ENCODE measurements at places on chromosomes 5 and 9. TPM values are rescaled to one million over a fixed set of nuclear protein-coding genes. Genes with fewer than 3 reads are reported as not detected.

GRK6 gene
- total RNA-seq = 20.2 TPM

SARDH gene
- total RNA-seq = 1.4 TPM

- DNase-seq = peak; percentile 73
These were observed at the start of the genes NLN and SGTB for GRCh38 chr5:65721720-65722574. TSS of gene NLN (plus strand) at chr5:65722205. CDS start at chr5:65722374, 169 bp downstream. TSS of gene SGTB (minus strand) at chr5:65722109. CDS start at chr5:65720807, 1,302 bp downstream.

GRCh38 chr5:68194386-68194785 is 21.2 kb upstream of the PIK3R1 start:
- no peak for DNase-seq

- no peak for DNase-seq
These were observed 34.2 kb downstream of the CDC14B start for GRCh38 chr9:96585426-96585825.

COL23A1 gene
- not detected for total RNA-seq

- DNase-seq = no peak
These were observed 19.5 kb downstream of the PCDHGC5 start for GRCh38 chr5:141508440-141508797.

SPAG8 gene
- total RNA-seq = 0.86 TPM

DNA sequence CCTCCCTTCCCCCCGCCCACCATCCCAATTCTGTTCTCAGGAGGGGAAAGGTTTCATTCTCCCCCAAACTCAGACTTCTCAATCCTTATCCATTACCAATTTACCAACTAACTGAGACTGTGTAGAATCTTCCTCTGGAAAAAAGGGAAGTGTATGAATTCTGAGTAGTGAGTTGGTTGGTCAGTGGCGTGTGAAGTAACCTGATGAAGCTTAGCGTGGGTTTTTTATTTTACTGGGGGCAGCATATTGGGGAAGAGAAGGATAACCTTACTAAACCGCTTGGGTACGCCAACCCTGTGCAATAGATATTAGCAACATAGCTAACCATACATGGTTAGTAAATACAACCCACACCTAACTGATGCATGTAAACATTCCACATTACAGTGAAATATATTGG is 1.1 kb upstream of the DNAJC21 start:
- no peak for DNase-seq

DNA sequence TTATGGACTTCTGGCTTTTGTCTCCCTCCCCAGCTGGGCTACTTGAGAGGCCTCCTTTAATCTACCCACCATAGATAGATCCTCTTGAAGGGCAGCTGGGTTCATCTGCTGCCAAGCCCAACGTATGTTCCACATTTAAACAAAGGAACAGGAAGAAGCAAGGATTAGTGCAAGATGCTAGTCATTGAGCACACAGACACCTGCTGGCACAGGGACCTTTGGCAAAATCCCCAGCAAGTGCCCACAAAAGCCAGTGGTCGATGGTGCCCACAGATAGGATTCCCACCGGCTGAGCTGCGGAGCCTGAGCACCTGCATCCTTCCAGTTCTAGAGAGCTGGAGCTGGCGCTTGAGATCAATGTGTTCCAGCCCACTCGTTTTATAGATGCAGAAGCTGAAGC is 57.7 kb upstream of the SHB start:
- no peak for DNase-seq

- no peak for DNase-seq
These were observed 42.0 kb downstream of the VLDLR start for GRCh38 chr9:2663461-2664173.

GRCh38 chr5:95005811-95006210 is 279.1 kb downstream of the MCTP1 start:
- no peak for DNase-seq

DNA sequence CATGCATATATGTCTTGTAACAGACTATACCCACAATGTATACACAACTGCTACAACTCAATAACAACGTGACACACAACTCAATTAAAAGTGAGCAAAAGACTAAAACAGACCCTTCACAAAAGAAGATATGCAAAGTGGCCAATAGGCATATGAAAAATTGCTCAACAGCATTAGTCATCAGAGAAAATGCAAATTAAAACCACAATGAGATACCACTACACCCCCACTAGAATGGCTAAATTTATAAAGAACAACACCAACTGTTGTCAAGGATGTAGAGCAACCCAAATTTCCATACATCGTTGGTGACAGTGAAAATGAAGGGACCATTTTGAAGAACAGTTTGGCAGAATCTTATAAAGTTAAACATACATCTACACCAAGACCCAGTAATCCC is 38.9 kb downstream of the GABRB2 start:
- DNase-seq = no peak

YTHDC2 gene
- total RNA-seq = 8.6 TPM

PCDHAC1 gene
- 0.25 TPM for total RNA-seq

- DNase-seq = no peak
These were observed 31.0 kb upstream of the MEGF9 start for GRCh38 chr9:120745278-120745677.

- DNase-seq = peak; percentile 46
These were observed 29.2 kb downstream of the NR2F1 start for GRCh38 chr5:93611976-93612854.

DNA sequence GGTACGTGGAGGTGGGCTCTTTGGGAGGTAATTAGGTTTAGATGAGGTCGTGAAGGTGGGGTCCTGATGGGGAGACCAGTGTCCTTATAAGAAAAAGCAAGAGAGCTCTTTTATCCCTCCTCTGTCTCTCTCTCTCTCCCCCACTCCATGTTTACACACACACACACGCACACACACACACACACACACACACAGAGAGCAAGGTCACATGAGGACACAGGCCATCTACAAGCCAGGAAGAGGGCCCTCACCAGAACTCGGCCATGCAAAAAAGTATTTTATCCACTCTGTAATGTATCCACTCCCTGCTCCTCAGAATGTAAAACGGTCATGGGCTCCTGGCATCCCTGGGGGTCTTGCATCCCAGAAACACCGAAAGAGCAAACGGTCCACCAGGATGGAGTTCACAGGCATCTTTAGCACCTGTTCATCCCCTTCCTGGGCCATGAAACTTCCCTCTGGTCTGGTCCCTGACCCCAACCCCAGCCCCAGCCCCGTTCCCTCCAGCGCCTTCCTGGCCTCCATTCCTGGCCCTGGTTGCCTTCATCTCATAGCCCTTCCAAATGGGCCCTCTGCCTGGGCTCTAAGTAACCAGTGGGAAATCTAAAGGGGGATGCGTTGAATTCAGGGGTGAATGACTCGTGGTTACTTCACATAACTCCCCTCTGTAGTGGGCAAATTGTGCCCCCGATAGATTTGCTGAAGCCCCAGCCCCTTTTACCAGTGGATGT is 88.8 kb downstream of the NSUN2 start:
- no peak for DNase-seq

DNA sequence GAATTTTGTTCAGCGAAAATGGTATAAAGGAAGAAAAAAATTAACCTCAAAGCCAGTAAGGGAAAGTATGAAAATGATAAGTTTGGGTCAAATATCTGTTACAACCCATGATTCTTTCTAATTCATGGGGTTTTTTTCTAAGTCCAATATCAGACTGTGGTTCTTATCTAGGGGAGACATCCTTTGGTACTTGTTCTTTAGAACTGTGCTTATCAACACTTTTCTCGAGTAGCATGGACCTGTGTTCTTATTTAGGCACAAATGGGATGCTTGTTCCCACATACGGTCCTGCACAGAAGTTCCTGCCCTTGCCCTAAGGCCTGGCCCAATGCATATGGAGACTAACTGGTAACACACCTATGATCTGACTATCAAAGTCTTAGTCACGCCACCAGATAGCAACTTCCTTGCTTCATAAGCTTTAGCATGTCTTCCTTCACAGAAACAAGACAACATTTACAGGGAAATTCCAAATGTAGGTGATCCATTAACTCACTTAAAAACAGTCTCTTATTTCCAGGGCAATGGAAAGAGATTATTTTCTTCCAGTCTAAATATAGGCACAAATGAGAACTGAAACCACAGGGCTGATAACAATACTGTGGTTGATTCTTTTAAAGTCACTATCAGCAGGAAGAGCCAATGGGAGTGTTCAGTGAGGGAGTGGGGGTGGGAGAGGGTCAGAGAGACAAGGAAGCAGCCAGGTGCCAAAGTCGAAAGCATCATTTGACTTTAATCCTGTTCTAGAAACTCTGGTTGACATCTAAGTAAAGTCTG is 268.8 kb upstream of the ANKRD55 start:
- no peak for DNase-seq

GRCh38 chr9:26773056-26773455 is 119.5 kb downstream of the CAAP1 start:
- DNase-seq = no peak

NME5 gene
- total RNA-seq = 0.25 TPM

- peak; percentile 39 for DNase-seq
These were observed 21.5 kb downstream of the SMIM23 start for GRCh38 chr5:171806976-171807747.

DNA sequence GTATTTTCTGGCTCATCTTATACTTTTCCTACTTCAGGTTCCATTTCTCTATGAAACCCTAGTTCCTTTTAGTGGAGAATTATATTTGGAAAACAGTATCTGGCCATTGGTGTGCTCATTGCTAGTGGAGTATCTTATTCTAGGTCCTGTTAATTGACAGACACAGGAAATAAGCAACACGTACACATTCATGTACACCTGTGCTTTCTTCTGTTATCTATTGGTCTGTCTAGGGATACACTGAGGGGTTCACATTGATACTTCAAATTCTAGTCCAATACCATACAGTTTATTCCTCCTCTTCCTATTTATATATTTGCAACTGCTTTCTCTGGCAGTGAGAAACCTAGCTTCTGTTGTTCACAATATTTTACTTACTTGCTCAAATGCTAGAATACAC is 110.2 kb downstream of the FER start:
- DNase-seq = no peak

DNA sequence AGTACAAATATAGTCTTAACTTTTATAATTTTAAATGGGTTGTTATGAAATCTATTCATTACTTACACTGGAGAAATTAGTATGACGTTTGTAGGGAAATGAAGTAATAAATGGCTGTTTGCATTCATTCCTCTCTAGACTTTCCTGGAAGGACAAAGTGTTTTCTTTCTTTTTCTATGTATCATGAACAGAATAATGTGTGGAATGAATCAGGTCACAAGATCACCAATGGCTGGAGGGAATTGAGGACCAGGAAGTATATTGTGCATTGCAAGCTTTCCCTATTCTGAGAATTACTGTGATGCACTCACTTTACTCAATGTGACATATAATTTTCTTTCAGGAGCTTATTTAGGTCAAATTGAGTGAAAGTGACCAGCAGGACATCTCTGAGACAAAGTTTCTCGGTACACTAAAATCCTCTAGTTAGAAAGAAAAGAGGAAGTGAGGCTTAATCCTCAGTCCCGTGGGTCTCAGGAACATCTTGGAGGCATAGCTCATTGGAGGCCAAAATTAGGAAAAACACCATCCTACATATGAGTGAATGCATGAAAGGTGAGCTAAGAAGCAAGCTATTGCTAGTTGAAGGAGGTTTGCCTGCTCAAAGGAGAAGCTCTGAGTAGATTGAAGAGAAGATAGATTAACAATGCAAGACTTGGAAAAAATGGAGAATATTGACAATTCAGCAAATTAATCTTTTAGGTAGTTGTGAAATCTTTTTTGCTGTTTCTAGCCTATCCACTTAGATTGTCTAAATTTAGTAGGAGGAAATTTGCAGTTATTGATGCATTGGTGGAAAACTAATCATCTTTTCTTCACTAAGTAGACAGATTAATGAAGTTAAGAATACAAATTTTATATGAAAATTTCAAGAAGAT is 28.0 kb downstream of the ERAP2 start:
- no peak for DNase-seq

DNA sequence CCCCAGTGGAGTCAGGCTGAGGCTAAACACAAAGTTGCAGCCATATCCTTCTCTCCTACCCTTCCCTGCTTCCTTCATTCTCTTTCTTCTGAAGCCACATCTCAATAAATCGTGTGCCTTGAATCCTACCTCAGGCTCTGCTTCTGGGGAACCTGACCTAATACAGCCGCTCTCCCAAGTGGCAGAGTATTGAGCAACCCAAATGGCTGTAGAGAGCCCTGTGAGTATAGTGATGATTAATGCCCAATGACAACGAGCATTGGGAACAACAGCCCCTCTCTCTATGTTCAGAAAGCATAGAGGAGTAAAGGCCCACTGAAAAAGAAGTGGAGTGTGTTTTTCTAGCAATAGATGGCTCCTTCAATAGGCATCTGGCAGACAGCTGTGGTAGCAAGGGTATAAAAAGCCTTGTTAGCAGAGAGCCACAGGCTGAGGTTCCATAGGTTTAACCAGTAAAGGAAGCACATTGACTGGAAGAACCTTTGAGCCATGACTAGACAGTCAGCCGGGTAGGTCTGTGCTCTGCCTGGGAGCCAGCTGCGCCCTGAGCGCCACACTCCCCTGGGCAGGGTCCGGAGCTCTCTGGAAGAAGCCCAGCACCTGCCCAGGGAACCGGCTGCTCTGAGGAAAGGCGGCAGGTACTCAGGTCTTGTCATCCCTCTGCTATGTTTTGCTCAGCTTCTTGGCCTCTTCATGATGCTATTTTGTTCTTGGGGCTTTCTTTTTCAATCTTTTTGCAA is 22.6 kb upstream of the HSPA9 start:
- no peak for DNase-seq

DNA sequence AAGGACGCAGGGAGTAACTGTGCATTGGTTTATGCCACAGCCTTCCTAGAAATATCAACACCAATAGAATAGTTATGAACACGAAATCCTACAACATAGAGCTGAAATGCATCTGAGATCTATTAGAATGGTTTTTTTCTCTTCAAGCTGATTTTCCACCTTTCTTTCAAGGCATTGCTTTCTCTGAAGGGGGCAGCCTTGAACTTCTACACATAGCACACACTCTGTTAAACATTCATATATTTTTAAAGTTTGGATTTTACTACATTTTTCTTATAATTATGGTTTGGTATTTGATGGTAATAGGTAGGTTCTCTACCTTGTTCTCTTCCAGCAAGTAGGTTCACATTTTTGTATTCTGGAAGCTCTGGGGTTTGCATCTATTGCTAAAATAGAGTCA is 661.8 kb downstream of the SEMA5A start:
- no peak for DNase-seq
